ENCODE measurements at places on chromosomes 4 and X. TPM values are rescaled to one million over a fixed set of nuclear protein-coding genes. Genes with fewer than 3 reads are reported as not detected.

DNA sequence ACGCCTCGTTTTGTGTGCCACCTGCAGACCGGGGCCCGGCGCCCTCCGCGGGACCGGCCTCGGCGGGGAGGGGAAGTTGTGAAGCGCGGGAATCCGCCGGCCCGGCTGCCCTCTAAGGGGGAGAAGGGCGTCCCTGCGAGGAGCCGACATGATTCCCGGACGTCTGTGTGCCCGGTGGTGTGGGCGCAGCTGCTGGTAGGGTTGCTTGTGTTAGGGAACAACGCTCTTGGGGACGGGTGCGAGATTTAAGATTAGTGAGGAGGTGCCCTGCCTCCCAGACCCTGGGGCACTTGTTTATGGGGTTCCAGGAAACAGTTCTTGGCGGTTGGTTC lies 627 bp downstream of the CDKN2AIP start:
- DNase-seq: peak; percentile 75

The MAGEA4 gene
- total RNA-seq: not detected

DNA sequence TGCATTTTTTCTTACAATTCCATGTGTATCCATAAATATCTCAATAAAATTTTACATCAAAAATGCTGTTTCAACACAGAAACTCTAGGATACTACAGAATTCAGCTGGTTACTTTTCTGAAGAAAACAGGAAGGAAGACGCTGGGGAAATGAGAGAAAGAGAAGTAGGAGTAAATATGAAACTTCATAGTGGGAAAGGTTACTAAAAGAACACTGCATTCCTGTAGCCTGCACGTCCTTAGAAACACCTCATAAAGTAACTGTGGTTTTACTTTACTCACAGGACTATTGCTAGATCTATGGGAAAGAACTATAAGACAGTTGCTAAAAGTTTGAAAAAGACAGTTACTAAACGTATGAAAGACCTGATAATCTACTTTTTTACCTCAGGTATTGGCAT lies 23.1 kb downstream of the ATP11C start:
- no peak for DNase-seq

- DNase-seq: no peak
Observed at GRCh38 chr4:28073860-28074555, 1213.4 kb downstream of the STIM2 start.

The FAM199X gene
- total RNA-seq: 18.3 TPM

GRCh38 chrX:54540289-54540688 lies 10.3 kb downstream of the GNL3L start:
- DNase-seq: no peak

The NDST4 gene
- not detected for total RNA-seq

- peak; percentile 80 for DNase-seq
Observed at GRCh38 chrX:136030303-136031191, 45.3 kb downstream of the SLC9A6 start.

All from suprapubic skin (tissue), 4 donors.